IMR-90 (cell line): ENCODE measurements at places on chromosomes 7 and 10. TPM values are rescaled to one million over a fixed set of nuclear protein-coding genes. Genes with fewer than 3 reads are reported as not detected.

The AOAH gene
- total RNA-seq: not detected in 2 replicates

The BTAF1 gene
- total RNA-seq: 42.3 and 48.0 TPM in 2 replicates

The TMEM229A gene
- not detected in 2 replicates for total RNA-seq

DNA sequence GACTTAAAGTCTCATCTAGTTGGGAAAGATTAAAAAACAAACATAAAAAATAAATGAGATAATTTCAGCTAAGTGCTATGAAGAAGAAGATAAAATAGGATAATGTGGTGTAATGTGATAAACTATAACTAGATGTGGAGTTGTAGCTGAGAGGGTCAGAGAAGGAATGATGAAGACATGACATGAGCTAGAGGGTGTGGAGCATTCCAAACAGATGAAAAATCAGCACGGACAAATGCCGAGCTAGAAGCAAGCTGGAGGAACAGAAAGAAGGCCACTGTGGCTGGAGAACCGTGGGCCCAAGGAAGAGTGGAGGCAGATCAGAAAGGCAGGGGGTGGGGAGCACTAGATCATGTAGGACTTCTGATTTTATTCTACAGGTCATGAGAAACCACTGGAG, 70.6 kb downstream of the CDK6 start:
- peak; percentile 88 for DNase-seq

DNA sequence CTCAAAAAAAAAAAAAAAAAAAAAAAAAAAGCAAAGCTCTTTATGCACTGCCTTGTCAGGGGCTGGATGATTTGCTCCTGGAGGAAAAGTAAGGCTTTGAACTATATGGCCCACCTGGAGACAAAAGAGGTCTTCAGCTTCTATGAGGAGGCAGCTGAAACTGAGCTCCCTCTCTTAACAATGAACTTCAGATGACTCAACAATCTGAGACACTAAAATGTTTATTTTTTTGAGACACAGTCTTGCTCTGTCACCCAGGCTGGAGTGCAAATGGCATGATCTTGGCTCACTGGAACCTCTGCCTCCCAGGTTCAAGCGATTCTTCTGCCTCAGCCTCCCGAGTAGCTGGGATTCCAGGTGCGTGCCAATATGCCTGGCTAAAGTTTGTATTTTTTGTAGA, 36.7 kb downstream of the RAB19 start:
- peak; percentile 21 for DNase-seq

GRCh38 chr10:59753267-59753666, at the start of gene MRLN:
Gene MRLN, minus strand, starts transcription at chr10:59753455.
- no peak for DNase-seq

- DNase-seq: no peak
Measured at GRCh38 chr7:104943502-104944343, 70.3 kb upstream of the KMT2E start.

GRCh38 chr7:2728316-2729030, 40.5 kb downstream of the AMZ1 start:
- DNase-seq: peak; percentile 59
